H9 (cell line): ENCODE measurements at places on chromosomes 12 and 14. TPM values are rescaled to one million over a fixed set of nuclear protein-coding genes. Genes with fewer than 3 reads are reported as not detected.

GALNT16 gene
- 2.3 and 3.0 TPM in 2 replicates for total RNA-seq

LEMD3 gene
- total RNA-seq = 38.1 and 38.3 TPM in 2 replicates

OR4K17 gene
- total RNA-seq = not detected in 2 replicates

ASIC1 gene
- total RNA-seq = 3.9 and 4.0 TPM in 2 replicates

PA2G4 gene
- total RNA-seq = 248 TPM in 2 replicates

SLC10A1 gene
- total RNA-seq = not detected in 2 replicates
